MCF 10A (cell line): ENCODE measurements at places on chromosomes 2 and 18. TPM values are rescaled to one million over a fixed set of nuclear protein-coding genes. Genes with fewer than 3 reads are reported as not detected.

Gene MYCN
- total RNA-seq = not detected in 2 replicates

Gene VRK2
- total RNA-seq = 44.6 and 52.7 TPM in 2 replicates

Gene HAAO
- not detected in 2 replicates for total RNA-seq

Gene GDF7
- not detected in 2 replicates for total RNA-seq

Gene COL4A3
- 0.12 and 0.49 TPM in 2 replicates for total RNA-seq

Gene SCYGR4
- total RNA-seq = not detected in 2 replicates

Gene SPHKAP
- total RNA-seq = not detected in 2 replicates

Gene CDCA7
- 6.2 and 14.0 TPM in 2 replicates for total RNA-seq

Gene CCDC148
- total RNA-seq = 0.51 and 0.96 TPM in 2 replicates

Gene ZNF516
- total RNA-seq = 28.3 and 40.1 TPM in 2 replicates

Gene COL6A3
- 0.19 and 0.61 TPM in 2 replicates for total RNA-seq

Gene DLGAP1
- not detected in 2 replicates for total RNA-seq

Gene SERPINB13
- 0.49 TPM in 1 of 2 replicates, not detected in the other for total RNA-seq

Gene LAMA1
- 9.6 and 11.3 TPM in 2 replicates for total RNA-seq

Gene HRH4
- 0.10 and 0.16 TPM in 2 replicates for total RNA-seq

Gene COX7A2L
- total RNA-seq = 190 and 249 TPM in 2 replicates

Gene CHRNG
- total RNA-seq = not detected in 2 replicates

Gene LAPTM4A
- 145 and 160 TPM in 2 replicates for total RNA-seq

Gene TUBA4B
- total RNA-seq = not detected in 2 replicates

Gene NEURL3
- not detected in 2 replicates for total RNA-seq

Gene TMEM17
- 2.6 and 3.1 TPM in 2 replicates for total RNA-seq

Gene LOXL3
- 0.93 and 1.2 TPM in 2 replicates for total RNA-seq

Gene UNC80
- total RNA-seq = not detected in 2 replicates

Gene SLC19A3
- not detected in 2 replicates for total RNA-seq

Gene CDH19
- not detected in 2 replicates for total RNA-seq

Gene CFAP210
- total RNA-seq = not detected in 2 replicates

Gene FAM228A
- total RNA-seq = not detected in 2 replicates

Gene NCL
- total RNA-seq = 578 and 778 TPM in 2 replicates

Gene CIB4
- not detected in 2 replicates for total RNA-seq

Gene DNAJC5G
- not detected in 2 replicates for total RNA-seq

Gene SPP2
- total RNA-seq = not detected in 2 replicates

Gene APOB
- total RNA-seq = 0.05 TPM in 1 of 2 replicates, not detected in the other

Gene HOXD3
- total RNA-seq = not detected in 2 replicates

Gene PLA2R1
- 7.5 and 8.4 TPM in 2 replicates for total RNA-seq

Gene ARHGAP15
- total RNA-seq = 0.61 TPM in 1 of 2 replicates, not detected in the other

Gene DYSF
- total RNA-seq = 2.0 and 2.1 TPM in 2 replicates

Gene CYP27C1
- total RNA-seq = 0.25 TPM in 1 of 2 replicates, not detected in the other

Gene IL37
- not detected in 2 replicates for total RNA-seq
